ENCODE measurements at places on chromosomes 7 and 10.

DNA sequence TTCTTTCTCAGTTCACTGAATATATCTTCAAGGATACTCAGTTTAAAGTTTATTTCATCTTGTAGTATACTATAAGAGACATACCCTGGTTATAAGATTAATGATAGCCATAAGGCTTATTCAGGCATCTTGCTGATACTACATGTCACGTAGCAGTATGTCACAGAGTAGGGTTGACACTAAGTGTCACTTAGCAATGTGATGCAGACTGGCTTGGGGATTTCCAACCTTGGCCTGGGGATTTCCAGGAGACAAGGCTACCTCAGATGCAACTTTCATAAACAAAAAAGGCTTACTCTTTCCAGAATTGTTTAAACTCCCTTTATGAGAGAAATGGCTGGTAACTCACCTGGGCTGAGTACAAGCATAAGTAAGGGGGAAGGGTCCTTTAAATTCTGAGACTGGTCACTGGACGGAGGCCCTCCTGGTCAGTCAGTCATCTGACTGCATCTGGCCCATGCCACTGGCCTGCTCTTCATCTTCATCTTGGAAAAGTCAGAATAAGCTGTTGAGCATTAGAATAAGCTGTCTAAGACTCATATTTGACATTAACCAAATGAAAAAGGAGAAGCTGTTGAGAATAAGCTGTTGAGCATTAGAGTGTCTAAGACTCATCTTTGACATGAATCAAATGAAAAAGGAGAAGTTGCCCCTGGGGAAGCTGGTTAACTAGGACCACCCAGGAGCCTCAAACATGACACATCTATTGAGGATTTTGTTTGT is 9.5 kb downstream of the SLC13A1 start:
- DNase-seq, result no peak

DNA sequence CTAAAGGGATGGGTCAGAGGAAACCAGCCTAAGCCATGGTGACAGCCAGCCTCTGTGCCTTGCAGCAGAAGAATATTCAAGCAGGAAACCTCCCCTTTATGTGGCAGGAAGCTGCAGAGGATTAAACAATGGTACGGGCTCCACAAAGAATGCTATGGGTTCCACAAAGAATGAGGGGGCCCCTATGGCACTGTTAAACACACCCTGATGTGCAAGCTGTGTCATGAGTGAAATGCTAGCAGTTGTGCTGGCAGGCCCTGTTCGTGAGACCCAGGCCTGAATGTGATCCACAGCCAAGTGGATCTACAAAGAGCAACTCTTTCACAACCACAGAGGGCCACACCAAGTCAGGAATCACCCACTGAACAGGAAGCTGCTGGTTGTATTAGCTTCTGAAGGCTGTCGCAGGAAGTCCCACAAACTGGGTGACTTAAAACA is 68.9 kb downstream of the MYOF start:
- DNase-seq, result no peak

- no peak for DNase-seq
These were observed 16.3 kb downstream of the EZH2 start for GRCh38 chr7:148867596-148868377.

GRCh38 chr7:122791959-122792545 is 89.3 kb upstream of the RNF148 start:
- no peak for DNase-seq

DNA sequence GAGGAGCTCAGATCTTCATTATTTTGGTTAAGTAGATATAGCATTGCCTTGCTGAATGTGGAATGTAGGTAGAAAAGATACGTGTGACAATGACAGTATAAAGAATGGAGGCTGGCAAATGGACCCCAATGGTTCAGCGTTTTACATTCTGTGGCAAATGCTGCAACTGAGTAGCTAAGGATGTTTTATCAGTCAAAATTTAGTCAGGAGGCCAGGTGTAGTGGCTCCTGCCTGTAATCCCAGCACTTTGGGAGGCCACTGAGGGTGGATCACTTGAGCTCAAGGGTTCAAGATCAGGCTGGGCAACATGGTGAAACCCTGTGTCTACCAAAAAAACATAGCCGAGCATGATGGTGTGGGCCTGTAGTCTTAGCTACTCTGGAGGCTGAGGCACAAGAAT is 120.5 kb upstream of the GHITM start:
- no peak for DNase-seq

DNA sequence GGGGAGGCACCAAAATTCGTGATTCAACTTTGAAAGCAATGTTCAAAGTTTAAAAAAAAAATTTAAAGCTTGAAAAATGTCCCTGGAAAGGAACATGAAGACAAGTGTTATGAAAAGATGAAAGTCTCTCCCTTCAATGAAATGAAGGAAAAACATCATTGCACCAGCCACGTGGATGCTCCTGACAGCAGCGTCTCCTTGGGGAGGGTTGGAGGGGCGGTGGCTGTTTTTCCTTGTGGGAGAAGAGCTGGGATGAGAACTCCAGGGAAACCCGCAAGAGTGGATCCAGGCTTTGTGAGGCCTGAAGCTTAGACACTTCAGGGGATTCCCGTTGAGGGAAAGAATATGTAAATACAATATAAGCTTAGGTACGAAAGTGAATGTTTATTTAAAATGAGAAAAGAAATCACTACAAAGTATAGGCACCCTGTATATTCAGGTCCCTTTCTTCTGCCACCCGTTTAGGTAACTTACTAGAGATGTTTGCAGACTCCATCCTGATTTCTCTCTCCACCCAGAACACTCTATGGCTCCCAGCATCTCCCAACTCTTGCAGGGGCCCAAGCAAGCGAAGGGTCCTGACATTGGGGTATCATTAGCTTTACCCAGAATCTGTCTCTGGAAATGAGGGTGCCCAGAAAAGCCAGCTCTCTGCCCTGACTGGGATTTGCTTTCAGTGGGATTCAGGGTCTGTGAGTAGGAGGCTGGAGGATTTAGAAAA is 63.1 kb upstream of the BAIAP2L1 start:
- DNase-seq, result no peak

DNA sequence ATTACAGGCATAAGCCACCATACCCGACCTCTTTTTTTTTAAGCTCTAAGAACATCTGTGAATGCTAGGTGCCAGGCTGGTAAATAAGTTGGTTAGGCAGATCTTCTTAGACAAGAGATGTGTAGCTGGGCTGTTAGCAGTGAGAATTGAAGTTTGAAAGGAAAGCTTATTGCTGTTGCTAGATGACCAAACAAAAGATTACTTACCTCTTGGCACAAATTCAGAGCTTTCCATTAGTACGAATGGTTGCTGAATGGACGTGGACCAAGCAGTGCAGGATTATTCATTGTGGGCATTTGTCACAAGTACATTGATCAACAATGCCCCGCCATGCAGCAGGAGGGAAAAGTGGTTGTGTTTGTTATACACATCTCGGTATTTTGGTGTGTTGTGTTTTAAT is 131.2 kb downstream of the GFRA1 start:
- DNase-seq, result peak; percentile 48

DNA sequence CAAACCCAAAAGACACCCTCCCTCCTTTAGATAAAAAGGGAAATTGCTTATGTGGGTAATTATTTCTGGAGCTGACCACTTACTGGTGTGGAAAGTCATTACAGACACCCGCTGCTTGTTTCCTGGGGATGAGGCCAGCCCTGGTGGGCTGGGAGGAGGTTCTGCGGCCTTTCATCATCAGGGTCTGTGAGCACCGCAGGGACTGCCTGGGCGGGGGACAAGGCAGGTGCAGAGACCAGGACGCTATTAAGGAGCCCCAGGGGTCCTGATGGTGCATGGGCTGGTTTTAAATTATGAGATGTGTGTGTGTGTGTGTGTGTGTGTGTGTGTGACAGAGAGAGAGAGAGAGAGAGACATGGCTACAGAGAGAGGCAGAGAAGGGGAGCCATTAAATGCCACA is 171.2 kb downstream of the DNAJB6 start:
- DNase-seq, result no peak

- no peak for DNase-seq
These were observed 143.5 kb upstream of the TRIM24 start for GRCh38 chr7:138316421-138317043.

GRCh38 chr7:105682341-105683060 is 101.2 kb upstream of the EFCAB10 start:
- DNase-seq, result no peak

DNA sequence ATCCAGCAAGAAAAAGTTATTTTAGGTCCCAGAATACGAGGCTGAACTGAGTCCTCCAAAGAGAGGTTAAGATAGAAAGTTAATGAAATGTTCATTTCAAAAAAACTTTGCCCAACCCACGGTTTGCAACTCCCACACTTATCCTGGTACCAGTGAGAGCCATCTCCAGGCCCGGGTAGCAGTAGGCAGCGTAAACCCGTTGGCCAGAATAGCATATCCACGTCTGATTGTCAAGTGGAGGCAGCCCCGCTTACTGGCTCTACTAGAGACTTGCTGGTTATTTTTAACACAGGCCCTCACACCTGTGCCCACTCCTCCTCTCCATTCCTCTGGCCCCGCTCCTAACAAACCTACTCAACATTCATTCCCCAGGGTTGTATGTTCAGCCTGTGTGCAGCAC is 109.7 kb downstream of the HIP1 start:
- no peak for DNase-seq

GRCh38 chr10:99976886-99977665 is 32.7 kb downstream of the DNMBP start:
- no peak for DNase-seq

DNA sequence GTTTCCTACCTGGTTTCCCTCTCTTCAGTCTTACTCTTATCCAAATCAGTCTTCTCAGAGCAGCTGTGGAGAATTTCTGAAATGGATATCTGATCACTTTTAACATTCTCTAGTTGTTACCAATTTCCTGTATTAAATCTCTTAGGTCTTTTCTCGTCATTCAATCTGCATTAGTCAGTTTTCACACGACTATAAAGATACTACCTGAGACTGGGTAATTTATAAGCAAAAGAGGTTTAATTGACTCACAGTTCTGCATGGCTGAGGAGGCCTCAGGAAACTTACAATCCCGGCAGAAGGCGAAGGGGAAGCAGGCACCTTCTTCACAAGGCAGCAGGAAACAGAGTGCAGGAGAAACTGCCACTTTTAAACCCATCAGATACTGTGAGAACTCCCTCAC is 444.8 kb downstream of the GATA3 start:
- no peak for DNase-seq

DNA sequence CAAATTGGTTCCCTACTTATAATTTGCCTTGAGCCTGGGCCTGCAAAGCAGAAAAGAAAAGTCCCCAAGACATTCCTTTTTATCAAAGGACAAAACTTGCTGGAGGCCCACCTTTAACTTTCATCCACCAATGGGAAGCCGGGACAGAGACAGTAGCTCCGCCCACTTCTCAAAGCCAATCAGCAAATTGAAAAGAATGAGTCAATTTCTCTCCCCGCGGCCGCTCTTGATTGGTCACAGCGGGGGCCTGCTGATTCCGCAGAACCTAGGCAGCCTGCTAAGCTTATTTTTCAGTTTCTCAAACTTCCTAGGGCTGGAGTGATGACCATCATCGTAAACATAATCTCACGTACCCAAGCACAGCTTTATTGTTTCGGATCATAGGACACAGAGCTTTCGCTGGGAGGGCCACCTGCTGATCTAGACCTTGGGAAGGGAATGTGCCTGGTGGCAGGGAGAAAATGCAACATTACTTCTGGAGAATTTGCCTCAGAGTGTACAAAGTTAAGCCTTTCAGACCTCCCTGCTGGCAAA is at the start of gene SLC13A4:
TSS of gene SLC13A4 (minus strand) at position 51 of the 534 bp plus-strand sequence. CDS start 690 bp downstream, outside the sequence.
- DNase-seq, result no peak

DNA sequence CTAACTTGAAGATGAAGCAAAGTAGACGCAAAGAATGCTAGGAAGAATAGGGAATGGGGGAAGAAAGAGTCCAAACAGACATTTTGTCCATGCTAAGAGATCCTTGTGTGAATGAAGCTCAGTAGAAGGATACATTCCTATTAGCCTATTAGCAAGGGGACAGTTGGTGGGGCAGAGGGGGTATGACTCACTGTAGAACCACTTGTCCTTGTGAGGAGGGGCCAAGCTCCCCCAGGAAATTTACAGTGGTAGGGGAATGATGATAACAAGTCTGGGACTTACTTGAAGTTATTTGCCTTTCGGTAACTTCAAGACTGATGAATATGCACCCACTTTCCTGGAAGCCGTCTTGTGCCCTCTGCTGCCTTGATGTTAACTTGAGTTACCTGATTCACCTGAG is 17.2 kb upstream of the SYPL1 start:
- no peak for DNase-seq

DNA sequence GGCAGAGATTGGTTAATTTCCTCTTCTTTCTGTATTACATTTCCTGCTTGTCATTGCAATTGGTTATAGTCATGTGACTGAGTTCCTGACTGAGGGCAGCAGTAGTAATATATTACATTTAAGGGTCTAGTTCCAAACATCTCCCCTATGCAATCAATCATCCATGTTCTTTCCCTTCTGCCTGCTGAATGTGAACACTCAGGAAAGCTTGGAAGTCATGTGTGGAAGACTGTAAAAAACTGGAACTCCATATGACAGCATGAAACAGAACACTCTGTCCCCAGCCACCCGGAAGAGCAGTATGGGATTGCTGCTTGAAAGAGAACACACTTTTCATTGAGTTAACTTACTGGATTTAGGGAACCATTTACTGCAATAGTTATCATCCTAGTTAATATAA is 459.7 kb upstream of the SEMA3A start:
- no peak for DNase-seq

GRCh38 chr10:1571587-1572237 is 165.6 kb downstream of the ADARB2 start:
- peak; percentile 27 for DNase-seq

- DNase-seq, result no peak
These were observed 60.7 kb downstream of the TMEM209 start for GRCh38 chr7:130144312-130145171.

GRCh38 chr10:77248104-77248790 is 389.4 kb downstream of the KCNMA1 start:
- no peak for DNase-seq

DNA sequence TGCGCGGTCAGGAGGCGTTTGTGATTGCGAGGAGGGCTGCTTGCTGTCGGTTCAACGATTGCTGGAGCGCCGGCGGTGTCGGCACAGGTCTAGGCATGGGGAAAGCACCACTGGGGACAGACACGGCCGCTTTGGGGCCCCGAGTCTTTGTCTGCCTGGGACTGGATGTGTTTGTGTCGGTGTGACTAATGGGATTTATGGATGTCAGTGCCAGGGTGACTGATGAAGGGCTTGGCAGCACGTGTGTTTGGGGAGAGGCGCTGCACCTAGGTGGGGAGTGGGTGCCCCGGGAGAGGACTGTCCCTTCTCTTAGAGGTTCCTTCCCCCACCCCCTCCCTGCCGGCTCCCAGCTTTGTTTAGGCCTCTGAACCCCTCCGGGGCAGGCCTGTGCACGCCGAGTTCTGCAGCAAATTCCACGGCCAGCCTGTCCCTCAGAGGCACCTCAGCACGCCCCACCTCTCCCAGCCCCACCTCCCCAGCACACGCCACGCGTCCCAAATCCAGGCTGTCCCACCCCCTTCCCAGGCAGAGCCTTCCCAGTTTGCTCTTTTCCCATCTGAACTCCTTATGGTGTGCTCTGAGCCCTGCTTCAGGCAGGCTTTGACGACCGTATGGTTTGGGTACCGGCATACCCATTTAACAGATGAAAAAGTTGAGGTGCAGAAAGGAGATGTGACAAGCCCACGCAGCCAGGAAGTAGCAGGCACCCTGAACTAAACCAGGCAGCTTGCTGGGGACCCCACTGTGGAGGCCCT is 6.4 kb upstream of the TNRC18 start:
- no peak for DNase-seq

All from NCI-H774 (cell line).